SHP77 treated with DMSO at 0.1 percent for 48 hours (cell line): ENCODE measurements at places on chromosomes 11 and 22.
A peak's percentile ranks its signal among the peaks of the same experiment; 100 is the strongest.

GRCh38 chr11:57812634-57813033, 51.0 kb downstream of the CTNND1 start:
- DNase-seq = no peak

- no peak for DNase-seq
Observed at GRCh38 chr11:102751673-102752072, 26.9 kb upstream of the MMP8 start.

- no peak for DNase-seq
Observed at GRCh38 chr22:41801147-41801819, 804 bp downstream of the CCDC134 start.

- DNase-seq = no peak
Observed at GRCh38 chr22:19704355-19705015, 9.8 kb upstream of the SEPTIN5 start.

DNA sequence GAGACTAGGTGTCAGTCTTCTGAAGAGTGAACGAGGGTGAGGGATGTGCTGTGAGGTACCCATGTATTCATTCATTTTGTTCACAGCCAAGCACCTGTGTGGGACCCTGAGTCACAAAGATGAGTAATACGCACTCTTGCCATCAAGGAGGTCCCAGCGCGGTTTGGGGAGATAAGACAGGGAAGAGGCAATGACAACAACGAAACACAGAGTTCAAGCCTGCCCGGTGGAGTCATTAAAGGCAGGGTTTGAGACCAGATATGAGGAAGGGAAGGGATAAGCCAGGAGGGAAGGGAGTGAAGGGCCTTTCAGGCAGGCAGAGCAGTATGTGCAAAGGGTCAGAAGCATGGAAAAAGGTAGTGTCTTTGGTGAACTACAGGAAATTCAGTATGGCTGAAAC, 4.6 kb downstream of the DCHS1 start:
- no peak for DNase-seq

DNA sequence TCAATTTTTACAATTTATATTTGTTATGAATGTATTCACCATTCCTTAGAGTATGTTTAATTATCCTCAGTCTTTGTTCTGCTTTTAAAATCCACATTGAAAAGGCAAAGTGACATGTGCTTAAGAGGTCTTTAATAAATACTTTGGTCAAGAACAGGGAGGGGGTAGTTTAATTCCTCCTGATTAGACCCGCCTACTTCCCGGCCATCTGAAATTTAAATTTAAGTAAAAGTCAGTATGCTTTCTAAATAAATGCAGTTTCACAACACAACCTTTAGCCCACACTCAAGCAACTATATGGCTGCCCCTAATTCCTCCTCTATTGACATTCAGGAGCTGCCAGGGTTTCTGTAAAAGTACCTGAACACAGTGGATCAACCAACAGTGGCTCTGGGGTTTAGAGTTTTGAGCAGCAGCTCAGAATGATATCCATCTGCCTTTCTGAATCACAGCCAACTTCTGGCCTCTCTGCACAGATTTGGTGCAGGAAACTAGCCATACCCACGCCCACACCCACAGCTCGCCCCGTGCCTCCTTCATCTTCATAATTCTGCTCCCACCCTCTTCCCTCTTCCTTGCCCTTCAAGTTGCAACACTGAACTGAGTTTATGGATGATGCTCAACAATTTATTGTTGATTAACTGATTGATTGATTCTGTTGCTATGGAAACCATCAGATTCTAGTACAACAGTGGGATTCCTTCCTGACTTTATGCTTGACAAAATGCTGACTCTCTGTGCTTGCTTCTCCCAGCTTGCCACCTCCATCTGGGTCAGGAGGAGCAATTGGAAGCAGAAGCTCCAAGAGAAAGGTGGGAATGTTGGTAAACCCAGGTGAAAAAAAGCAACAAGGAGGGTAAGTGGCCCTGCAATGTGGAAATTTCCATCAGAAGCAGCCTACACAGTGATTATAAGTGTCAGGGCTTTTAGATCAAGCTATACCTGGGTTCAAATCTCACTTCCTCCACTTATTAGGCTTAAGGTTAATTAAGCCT, 70.8 kb downstream of the PANX1 start:
- DNase-seq = no peak

GRCh38 chr11:120756931-120757330, 245.4 kb downstream of the GRIK4 start:
- no peak for DNase-seq

DNA sequence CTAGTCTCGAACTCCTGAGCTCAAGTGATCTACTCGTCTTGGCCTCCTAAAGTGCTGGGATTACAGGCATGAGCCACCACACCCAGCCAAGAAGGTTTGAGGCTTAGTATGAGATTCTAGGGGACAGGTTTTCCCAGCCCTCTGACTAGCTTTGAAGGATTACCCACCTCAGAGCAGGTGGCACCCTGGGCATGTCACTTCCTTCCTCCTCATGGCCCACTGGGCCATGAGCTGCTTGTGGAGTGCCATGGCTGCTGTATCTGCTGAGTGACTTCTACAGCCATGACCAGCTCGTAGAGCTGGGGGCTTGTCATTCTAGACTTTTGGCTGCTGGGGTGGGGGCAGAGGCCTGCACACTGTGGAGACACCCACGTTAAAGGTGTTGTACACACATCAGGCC, 25.1 kb downstream of the TOM1 start:
- DNase-seq = no peak

DNA sequence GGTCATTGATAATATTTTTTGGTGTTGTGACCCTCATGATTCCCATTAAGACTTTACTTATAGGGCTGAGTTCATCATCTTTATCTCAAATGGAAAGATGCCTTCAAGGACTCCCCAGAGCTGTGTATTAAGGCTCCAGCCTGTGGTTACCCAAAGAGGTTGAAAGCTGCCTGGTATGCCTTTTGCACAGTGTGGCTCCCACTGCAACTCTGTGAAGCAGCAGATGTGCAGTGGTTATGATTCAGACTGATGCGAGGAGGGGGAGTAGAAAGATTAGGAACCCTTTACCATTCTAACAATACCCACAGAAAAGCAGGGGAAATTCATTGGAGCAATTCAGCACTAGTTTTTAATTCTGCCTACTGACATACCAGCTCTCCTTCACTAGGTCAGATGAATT, 560.0 kb downstream of the INSC start:
- DNase-seq = no peak

- no peak for DNase-seq
Observed at GRCh38 chr11:128610721-128611617, 23.6 kb upstream of the ETS1 start.

DNA sequence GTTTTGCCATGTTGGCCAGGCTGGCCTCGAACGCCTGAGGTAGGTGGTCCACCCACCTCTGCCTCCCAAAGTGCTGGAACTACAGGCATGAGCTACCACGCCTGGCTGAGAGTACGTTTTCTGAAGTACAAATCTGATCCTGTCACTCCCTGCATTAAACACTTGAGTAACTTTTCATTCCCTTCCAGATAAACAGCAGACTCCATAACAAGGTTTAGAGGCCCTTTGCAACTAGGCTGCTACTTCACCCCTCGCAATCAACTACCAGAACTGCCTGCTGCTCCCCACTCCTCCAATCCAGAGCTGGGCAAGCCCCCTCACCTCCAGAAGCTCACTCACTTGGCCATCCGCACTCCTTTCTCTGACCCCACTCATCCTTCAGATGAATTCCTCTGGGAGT, 1.5 kb downstream of the KCTD14 start:
- no peak for DNase-seq

GRCh38 chr11:65170058-65170534, at the start of gene SPDYC:
SPDYC (plus strand) TSS chr11:65170233; CDS start chr11:65171358, 1,125 bp downstream.
- DNase-seq = no peak

DNA sequence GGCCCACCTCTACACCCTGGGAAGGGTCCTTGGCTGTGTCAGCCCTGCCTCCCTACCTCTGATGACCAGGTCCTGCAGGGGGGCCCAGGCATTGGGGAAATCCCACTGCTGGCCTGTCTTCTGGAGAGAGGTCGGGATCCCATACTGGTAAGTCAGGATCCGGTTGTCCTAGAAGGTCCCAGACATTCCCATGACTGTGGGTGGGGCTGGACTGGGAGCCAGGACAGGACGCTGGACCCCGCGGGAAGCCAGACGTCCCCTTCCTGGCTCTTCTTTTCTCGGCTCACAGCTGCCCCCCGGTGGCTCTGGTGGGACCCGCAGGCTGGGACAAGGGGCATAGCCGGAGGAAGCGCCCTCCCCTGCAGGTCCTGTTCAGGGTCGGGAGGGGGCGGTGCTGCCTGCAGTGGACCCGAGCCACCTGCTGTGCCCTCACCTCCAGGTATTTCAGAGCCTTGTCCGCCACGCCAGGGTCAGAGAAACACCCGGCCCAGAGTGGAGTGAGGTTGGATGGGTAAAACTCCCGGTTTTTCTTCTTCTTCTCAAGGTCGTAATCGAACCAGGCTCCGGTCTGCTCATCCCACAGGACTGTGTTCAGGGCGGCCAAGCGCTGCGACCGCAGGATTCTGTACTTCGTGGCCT, 20.0 kb downstream of the TREH start:
- peak; percentile 67 for DNase-seq

DNA sequence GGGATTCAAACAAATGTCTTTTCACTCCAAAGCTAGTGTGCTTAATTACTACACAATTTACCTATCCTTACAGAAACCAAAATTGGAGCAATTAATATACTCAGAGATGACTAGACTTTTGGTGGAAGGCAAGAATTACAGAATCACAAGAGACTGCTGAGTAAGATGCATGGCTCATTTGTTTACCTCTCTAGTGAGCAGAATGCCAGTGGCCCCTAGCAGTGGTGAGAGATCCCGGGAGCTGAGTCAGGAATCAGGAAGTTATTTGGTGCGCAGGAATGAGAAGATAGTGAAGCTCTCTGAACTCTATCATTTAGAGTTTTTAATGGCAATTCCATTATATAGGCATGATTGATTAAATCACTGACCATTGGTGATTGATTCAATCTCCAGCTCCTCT, 188.9 kb upstream of the SESN3 start:
- no peak for DNase-seq

GRCh38 chr22:49626361-49627216, 201.1 kb downstream of the BRD1 start:
- no peak for DNase-seq

DNA sequence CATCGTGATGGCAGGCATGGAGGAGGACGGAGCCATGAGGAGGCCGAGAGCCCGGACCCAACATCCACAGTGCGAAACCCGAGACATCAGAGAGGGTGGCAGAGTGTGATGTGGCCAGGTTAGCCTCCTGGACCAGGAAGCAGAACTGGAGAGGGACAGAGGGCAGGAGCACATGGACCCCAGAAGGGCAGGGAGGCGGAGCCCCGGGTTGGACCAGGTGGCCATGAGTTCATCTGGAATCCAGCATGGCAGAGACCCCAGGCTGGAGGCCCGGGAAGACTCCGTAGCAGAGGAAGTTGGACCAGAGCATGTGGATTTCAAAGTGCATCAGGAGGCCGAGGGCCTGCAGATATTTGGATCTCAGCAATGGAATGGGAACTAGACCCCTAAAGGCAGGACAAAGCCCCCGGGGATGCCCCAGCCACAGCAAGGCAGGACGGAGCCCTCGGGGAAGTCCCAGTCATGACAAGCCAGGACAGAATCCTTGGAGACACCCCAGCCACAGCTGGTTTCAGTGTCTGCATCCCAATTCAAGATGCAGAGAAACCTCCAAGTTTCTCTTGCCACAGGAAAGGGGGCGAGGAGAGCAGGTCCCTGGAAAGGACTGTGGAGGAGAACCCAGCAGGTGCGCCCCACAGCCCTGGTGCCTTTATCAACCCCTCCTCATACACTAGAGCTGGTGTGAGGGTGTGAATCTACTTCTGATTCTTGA, 1393.4 kb downstream of the BRD1 start:
- no peak for DNase-seq

- DNase-seq = no peak
Observed at GRCh38 chr11:9615031-9615451, 41.6 kb downstream of the WEE1 start.

DNA sequence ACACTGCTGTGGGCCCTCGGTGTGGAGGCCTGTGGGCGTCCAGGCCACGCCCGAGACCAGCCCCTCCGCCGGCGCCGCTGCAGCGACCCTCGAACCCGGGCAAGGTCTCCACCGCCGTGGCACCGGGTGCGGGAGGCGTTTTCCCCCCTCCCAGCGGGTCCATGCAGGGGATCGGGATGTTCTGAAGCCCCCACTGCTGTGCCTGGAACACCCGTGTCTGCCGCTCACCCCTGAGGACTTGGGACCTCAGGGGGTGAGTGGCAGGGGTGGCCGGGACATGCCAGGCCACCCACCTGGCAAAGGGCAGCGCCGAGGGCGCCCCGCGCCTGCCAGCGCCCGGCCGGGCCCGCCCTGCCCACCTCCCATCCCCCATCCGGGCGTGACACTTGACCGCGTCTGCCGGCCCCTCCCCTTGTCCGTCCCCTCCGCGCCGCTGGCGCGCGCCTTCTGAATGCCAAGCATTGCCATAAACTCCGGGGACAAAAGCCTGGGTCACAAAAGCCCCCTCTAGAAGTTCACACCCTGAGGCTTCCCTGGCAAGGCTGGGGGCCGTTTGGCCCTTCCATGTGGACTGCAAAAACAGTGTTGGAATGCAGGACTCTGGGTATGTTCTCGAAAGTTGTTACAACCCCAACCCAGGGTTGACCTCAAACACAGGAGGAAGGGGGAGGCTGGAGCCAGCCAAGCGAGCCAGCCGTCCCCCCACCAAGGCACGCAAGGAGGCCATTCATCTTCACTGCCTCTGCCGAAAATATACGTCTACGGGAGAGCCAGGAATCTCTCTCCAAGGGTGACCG, 819 bp upstream of the KCNQ1OT1 start:
- no peak for DNase-seq

- DNase-seq = no peak
Observed at GRCh38 chr11:85847436-85847835, 7.7 kb upstream of the CCDC83 start.

GRCh38 chr22:33524511-33525260, 395.6 kb downstream of the LARGE1 start:
- DNase-seq = no peak

DNA sequence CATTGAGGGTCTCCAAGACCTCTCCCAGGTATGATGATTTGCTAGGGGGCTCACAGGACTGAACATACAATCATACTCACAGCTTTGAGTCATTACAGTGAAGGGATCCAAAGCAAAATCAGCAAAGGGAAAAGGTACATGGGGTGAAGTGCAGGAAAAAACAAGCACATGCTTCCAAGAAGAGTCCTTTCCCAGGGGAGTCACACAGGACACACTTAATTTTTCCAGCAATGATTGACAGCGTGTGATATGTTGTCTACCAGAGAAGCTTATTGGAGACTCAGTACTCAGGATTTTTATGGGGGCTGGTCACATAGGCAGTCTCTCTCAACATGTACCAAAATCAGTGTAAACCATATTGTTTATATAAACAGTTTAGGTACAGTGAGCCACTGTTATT, 25.3 kb downstream of the CUL5 start:
- DNase-seq = no peak

- no peak for DNase-seq
Observed at GRCh38 chr22:38204784-38205183, 3.0 kb downstream of the MAFF start.

- DNase-seq = no peak
Observed at GRCh38 chr11:68430801-68431200, 29.8 kb upstream of the PPP6R3 start.

DNA sequence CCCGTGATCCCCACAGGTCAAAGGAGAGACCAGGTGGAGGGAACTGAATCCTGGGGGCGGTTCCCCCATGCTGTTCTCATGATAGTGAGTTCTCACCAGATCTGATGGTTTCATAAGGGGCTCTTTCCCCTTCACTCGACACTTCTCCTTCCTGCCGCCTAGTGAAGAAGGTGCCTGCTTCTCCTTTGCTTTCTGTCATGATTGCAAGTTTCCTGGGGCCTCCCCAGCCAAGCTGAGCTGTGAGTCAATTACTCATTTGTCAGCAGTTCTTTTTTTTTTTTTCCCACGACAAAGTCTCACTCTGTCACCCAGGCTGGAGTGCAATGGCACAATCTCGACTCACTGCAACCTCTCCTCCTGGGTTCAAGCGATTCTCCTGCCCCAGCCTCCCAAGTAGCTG, 1530.4 kb downstream of the BRD1 start:
- no peak for DNase-seq
